Fibroblast of skin of back (primary cell): ENCODE measurements at places on chromosomes 2 and 18.
A peak's percentile ranks its signal among the peaks of the same experiment; 100 is the strongest.

GRCh38 chr18:62665188-62665587, 50.2 kb upstream of the PHLPP1 start:
- no peak for DNase-seq

DNA sequence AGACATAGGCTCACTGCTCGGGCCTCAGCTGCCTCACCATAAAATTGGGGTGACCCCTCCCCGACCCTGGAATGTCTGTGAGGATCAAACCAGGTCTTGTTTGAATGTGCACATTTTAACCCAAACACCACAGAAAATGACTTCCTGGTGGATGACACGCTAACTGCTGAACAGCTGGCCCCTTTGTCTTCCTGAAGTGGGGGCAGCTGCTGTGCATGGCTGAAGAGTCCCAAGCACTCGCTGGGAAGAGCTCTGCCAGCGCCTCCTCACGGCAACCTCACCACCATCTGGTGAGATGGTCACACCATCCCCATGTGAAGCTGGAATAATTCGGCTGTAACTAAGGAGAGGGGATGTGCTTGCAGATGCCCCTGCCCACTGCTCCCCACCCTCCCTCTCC, 34.0 kb downstream of the AQP12A start:
- no peak for DNase-seq

GRCh38 chr18:57427429-57428201, 7.6 kb upstream of the ONECUT2 start:
- DNase-seq = no peak

DNA sequence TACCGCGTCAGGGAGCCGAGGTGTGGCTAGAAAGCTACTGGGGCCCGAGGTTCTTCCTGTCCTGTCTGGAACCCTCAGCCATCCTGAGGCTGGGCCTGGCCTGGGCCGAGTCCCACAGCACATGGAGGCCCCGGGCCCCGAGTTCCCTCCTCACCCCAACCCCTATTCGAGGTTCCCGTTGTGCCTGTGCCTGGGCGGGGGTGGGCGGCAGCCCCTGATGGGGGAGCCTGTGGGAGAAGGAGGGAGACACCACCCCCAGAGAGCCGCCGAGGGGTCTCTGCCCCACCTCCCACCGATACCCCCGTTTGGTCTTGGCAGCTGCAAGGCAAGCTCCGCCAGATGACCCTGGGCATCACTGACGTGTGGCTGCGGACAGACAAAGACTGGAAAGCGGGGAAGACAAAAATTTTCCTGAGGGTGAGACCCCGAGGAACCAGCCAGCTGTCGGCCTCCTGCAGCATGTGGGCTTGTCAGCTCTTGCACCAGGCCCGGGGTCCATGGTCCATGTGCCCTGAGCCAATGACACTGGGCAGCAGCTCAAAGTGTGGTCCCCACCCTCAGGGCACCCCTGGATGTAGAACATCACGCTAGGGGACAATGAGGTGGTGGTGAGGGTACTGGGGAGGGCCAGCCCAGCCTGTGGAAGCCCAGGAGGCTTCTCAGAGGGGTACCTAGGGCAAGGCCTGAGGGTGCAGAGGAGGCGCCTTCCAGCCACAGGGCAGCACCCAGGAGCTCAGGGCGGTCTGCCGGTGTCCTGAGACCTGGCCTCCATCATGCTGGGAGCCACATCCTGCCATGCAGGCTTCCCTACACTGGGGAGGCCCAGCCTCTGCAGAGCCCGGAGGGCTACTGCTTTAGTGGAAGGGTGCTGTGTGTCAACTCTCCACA, 52.5 kb upstream of the GPR17 start:
- no peak for DNase-seq

DNA sequence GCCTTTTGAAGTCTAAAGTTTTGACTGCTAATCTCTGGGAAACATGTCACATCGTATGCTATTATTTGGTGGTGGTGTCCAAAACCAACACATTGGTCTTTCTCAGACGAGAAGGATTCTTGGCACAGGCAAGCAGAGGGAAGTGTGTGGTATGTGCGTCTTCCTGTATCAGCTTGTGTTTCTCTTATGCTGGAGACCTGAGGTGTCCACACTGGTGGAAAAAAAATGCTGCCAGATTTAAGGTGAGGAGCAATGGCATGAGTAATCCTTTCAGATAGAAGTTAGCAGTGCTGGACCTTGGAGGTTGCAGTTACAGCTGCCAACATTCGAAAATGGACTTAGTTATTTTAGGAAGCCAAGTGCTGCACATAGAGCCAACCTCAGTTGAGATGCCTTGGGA, 11.7 kb upstream of the FHL2 start:
- peak; percentile 44 for DNase-seq

DNA sequence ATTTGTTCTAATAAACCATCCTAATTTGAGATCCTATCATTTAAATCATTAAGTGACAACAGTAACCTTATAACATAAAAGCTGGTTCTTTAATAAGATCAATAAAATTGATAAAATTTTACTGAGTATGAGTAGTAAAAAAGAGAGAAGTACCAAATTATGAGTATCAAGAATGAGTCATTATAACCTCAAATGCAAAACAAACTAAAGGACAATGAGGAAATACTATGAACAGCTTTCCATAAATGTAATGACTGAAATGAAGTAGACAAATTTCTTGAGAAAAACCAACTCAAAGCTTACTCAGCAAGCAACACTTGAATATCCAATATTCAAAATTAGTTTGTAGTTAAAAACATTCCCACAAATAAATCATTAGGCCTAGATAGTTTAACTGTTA, 433.0 kb downstream of the ZEB2 start:
- DNase-seq = peak; percentile 67

GRCh38 chr2:195413422-195413821, 243.6 kb upstream of the SLC39A10 start:
- DNase-seq = no peak

DNA sequence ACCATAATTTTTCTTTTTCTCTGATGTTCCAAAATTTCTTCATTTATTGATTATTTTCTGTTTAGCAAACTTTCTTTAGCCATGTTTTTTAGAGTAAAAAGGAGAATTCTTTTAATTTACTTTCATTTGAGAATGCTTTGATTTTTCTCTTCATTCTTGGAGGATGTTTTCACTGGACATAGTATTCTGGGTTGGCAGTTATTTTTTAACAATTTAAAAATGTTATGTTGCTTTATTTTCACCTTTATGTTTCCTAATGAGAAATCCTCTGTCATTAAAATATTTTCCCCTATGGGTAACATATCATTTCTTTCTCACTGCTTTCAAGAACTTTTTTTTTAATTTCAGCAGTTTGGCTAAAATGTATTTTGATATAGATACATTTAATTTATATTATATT, 631.4 kb upstream of the CDH2 start:
- DNase-seq = no peak
